ENCODE measurements at places on chromosomes 7 and 10.

DNA sequence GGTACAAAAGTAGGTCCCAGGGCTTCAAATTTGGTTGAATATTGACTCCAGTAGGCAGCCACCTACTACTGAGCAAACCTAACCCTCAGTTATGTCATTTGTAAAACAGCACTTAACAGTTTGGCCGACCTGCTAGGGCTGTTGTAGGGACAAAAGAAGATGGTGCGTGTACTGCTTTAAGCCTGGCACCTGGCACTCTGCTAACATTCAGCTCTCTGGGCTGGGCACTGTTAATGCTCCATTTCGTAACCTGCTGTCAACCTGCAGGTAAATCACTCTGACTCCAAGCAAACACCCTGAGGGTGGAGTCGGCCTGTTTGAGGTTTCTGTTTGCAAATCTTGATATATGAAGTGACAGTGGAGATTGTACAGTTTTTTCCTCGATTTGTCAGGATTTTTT is 7.2 kb downstream of the ZKSCAN1 start:
- no peak for DNase-seq

DNA sequence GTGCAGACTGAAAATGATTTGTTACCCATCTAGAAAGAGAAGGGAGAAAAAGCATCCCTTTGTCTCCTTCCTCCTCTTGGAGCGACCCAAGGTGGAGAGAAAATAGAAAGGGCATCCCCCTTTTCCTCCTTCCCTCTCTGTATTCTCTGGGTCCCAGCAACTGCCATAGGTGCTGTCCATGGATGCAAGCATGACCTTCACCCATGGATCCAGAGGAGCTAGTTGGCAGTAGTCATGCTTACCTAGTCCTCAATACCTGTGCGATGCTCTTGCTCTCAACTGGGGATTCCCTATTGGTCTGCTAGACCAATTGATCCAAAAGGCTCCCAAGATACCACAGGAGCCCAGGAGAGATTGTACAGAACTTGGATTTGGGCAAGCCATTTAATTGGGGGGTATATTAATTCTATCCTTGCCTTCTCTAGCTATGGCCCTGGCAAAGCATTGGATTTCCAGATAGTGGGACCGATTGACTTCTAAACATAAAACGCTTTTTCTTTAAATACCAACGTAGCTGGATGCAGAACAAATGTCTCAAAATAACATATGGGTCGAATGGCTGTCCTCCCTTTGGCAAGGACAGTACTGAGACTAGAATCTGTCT is 547.8 kb upstream of the IGFBP3 start:
- no peak for DNase-seq

DNA sequence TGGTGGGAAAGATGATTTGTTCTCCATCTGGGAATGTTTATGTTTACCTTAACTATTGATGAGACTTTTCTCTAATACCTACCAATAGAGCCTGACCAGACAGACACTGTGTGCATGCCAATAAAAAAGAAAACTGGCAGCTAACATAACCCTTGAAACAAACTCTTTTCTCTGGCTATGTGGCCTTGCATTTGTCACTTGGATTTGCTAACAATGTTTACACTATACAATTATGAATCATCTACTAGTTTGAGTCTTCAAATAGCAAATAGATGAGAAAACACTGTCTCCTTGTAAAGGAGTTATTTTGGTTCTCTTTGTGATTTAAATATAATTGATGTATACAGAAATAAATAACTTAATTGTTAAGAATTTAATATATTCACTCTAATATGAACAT is 273.1 kb downstream of the SEMA3D start:
- no peak for DNase-seq

- no peak for DNase-seq
These were observed 42.8 kb downstream of the PDLIM1 start for GRCh38 chr10:95247881-95248583.

DNA sequence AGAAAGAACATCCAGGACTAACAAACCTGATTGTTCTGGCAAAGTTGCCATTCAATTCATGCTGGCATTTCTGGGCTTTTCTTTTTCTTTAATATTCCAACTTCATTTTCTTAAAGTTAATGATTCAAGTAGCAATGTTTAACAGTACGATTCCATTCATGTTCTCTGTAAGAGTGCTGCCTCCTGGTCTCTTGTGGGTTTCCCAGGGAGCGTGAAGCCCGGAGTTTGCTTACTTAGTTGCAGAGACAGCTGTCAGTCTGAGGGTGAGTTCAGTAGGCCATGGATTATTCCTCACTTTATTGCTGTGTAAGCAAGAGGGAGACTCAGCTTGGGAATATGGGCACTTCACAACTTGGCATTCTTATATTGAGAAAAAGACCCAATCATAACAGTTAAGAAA is 142.2 kb downstream of the TWIST1 start:
- DNase-seq = no peak

Measured in stimulated activated CD4-positive, alpha-beta T cell treated with anti-CD3 and anti-CD28 coated beads, Interleukin-2, amount 100 ng/mL, for 24 hours (primary cell).